ENCODE measurements at places on chromosomes 7 and 10. TPM values are rescaled to one million over a fixed set of nuclear protein-coding genes. Genes with fewer than 3 reads are reported as not detected.

The CNTNAP2 gene
- total RNA-seq: 1.3 TPM

The PLXNA4 gene
- total RNA-seq: 7.9 TPM

The ACTL6B gene
- not detected for total RNA-seq

The FAM25A gene
- not detected for total RNA-seq

The CRTAC1 gene
- total RNA-seq: 3.1 TPM

The THSD7A gene
- total RNA-seq: 27.2 TPM

The NAT16 gene
- not detected for total RNA-seq

The H2BK1 gene
- total RNA-seq: not detected

The SH2B2 gene
- total RNA-seq: 0.97 TPM

The NANOS1 gene
- total RNA-seq: 0.16 TPM

The UNCX gene
- not detected for total RNA-seq

The PAOX gene
- total RNA-seq: 6.0 TPM

The MOGAT3 gene
- total RNA-seq: not detected

The OTUD1 gene
- 6.0 TPM for total RNA-seq

The SLC16A12 gene
- total RNA-seq: not detected

The MKX gene
- 0.19 TPM for total RNA-seq

The MEOX2 gene
- 23.5 TPM for total RNA-seq

The OPN1SW gene
- total RNA-seq: 1.1 TPM

The GPNMB gene
- total RNA-seq: 0.32 TPM

The HTRA1 gene
- 137 TPM for total RNA-seq

The TUBB8 gene
- not detected for total RNA-seq

The CSGALNACT2 gene
- 7.6 TPM for total RNA-seq

The EN2 gene
- not detected for total RNA-seq

The SEMA3E gene
- 0.32 TPM for total RNA-seq

The ABCC2 gene
- 0.65 TPM for total RNA-seq

The PKD2L1 gene
- total RNA-seq: not detected

The PAPSS2 gene
- 104 TPM for total RNA-seq

The CLRN3 gene
- not detected for total RNA-seq

The RAB19 gene
- total RNA-seq: not detected

The TDRD1 gene
- not detected for total RNA-seq

The ZNF467 gene
- total RNA-seq: 2.7 TPM

The CYP3A4 gene
- not detected for total RNA-seq

Data from bladder microvascular endothelial cell (primary cell).